Head of caudate nucleus (tissue), 42 donors: ENCODE measurements at places on chromosomes 6 and 20.

DNA sequence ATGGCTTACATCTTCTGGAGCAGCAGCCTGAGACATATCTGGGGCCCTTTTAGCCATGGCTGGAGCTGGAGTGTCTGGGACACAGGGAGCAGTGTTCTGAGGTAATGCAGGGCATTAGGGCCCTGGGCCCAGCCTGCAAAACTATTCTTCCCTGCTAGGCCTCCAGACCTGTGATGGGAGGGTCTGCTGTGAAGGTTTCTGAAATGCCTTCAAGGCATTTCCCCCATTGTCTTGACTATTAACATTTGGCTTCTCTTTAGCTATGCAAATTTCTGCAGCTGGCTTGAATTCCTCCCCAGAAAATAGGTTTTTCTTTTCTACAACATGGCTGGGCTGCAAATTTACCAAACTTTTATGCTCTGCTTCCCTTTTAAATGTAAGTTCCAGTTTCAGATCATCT lies 61.5 kb downstream of the EDN1 start:
- no peak for DNase-seq

GRCh38 chr6:143337201-143337949 lies 113.1 kb downstream of the ADAT2 start:
- no peak for DNase-seq

- no peak for DNase-seq
Observed at GRCh38 chr6:4289770-4290320, 154.5 kb upstream of the ECI2 start.

DNA sequence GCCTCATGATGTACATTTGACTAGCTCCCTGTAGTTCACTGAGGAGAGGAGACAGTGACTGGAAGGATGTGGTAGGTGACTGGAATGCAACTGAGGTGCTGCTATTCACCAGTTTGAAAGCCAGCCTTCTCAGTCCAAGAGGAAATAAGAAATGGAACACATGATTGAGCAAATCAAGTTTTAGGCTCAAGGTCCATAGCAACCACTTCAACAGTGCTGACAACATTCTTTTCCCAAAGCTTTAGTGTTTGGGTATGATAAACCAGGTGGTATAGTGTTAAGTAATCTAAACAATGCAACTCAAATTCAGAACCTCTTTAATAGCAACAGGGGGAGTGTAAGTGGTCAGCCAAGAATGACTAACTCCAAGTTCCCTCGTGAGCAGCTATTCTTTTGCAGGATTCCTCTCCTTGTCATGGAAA lies 9.2 kb downstream of the ZHX3 start:
- DNase-seq: no peak

- no peak for DNase-seq
Observed at GRCh38 chr20:57581202-57582028, 20.5 kb downstream of the PCK1 start.

- DNase-seq: no peak
Observed at GRCh38 chr6:75673884-75674283, 72.2 kb downstream of the SENP6 start.

DNA sequence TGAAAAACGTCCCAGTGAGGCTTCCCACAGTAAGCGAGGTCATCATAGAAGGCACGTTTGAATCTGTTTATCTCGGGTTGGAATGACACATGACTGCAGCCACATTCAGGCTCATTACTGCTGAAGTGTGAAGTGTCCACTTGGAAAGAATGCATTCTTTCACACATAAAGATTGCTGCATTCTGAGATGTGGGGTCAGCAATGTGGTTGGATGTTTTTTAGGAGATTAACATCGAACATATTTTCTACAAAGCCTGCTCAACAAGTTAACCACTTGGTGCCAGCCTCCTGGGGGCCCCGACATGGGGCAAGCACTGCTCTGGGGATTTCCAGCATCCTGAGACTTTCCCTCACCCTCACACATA lies 79.9 kb downstream of the BMP6 start:
- no peak for DNase-seq

- no peak for DNase-seq
Observed at GRCh38 chr6:64428186-64428585, 792.6 kb downstream of the PHF3 start.

GRCh38 chr20:63563225-63563935 lies 9.4 kb downstream of the FNDC11 start:
- DNase-seq: no peak
